ENCODE measurements at places on chromosomes 3 and 15.

DNA sequence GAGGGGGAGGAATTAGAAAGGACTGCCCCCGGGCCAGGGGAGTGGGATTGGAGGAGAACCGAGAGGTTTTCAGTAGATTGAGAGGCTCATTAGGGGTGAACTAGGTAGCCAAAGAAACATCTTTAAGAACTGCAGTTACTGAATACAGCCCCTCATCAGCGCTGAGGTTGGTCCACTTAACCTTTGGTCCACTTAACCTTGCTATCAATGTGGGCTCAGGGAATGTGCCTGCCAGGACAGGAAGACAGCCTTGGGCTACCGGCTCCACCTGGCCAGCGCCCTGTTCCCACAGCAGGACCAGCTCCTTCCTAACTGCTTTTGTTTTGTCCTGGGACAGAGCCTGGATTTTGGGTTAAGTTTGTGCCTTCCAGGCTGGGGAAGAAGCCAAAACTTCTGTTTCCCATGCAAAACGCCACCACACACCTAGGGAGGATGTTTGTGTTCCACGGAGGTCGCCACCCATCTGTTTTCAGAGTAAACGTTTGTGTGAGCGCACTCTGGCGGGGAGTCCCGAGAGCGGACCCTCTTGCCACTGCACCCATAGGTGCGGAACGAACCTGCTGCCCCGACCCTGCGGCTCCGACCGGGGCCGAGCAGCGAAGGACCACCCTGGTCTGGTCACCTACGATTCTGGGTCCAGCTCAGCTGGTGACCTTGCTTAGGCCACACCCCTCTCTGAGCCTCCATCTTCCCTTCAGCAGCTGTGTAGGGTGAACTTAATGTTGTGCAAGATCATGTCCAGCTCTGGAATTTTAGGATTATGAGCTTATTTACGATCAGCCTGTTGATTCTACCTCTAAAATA, 107.4 kb downstream of the VGLL4 start:
- no peak for DNase-seq

DNA sequence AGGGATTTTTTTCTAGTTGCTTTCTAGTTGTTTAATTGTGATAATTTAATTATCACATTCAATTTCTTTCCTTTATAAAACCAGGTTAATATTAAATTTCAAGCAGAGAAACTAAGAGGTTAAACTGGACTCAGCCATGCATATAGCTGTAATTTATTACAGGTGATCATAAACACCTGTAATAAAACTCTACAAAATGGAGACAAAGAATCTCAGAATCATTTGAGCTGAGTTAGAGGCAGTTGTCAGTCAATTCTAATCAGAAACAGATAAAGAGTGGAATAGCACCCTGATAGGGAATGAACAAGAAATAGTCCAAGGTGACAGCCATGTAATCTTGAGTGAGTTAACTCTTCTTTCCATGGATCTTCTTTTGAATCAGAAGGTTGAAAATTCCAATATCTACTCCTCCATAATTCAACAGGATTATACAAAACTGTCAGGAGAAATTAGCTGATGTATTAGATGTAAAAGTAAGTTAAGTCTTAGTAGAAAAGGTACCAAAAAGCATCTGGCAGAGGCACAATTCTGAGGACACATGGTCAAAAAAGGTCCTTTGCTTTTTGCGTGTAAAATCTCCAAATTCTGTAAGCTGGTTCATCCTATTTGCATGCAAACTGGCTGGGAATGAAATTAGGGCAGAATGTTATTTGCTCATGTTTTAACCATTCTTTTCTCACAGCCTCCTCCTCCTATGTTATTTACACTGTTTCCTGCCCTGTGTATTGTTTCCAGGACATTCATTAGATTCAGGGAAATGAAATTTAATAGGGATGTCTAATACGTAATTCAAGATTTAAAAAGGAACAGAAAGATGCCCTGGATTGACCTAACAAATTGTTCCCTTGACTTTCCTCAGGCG, 39.4 kb upstream of the B3GNT5 start:
- no peak for DNase-seq

DNA sequence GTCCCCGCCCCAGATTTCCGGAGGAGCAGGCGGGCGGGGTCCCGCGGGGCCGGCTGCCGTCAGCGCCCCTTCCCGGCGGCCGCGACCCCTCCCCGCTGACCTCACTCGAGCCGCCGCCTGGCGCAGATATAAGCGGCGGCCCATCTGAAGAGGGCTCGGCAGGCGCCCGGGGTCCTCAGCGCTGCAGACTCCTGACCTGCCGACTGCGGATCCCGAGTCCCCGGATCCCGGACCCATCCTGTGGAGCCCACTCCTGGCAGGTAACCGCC, at the start of gene TRH:
TSS of gene TRH (plus strand) at position 157 of the 269 bp plus-strand sequence. CDS start 1,097 bp downstream, outside the sequence.
- DNase-seq = no peak

- no peak for DNase-seq
These were observed 32.5 kb upstream of the TP63 start for GRCh38 chr3:189598530-189599225.

- DNase-seq = no peak
These were observed 24.9 kb downstream of the GYG1 start for GRCh38 chr3:149016242-149016641.

DNA sequence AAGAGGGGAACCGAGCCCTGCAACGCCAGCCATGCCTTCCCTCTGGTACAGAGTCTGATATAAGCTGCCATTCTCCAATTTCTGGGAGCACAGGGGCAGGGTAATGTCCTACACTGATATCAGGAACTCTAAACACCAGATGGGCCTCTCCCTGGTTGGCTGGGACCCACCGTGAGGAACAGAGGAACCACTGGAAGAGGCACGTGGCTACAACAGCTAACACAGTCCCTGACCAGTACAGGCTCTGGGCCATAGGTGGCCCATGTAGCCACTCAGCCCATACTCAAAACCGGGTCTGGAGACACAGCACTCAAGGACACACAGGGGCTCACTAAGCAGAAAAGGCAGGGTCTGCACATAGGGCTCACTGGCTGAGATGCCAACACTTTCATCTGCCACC, 13.9 kb downstream of the NUP210 start:
- DNase-seq = no peak

GRCh38 chr3:159938714-159939113, 49.9 kb upstream of the IL12A start:
- no peak for DNase-seq

DNA sequence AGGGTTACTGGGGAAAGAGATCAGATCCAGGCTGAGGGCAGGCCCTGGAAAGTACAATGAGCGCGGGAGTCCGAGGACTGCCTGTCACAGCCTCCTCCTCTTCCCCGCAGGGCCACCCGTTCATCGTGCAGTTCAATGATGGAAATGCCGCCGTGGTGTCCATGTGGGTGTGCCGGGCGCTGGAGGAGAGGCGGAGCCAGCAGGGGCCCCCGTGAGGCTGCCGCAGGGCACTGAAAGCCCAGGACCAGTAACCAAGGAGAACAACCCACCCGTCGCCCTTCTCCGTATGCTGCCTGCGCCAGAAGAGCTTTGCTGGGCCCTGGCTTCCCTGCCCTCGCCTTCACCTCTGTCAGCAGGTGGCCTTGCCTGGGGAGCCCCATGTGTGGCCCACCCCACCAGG, 18.8 kb upstream of the SKOR1 start:
- no peak for DNase-seq

GRCh38 chr3:124837730-124838186, 49.4 kb downstream of the ITGB5 start:
- no peak for DNase-seq

- no peak for DNase-seq
These were observed 109.9 kb downstream of the TLE3 start for GRCh38 chr15:69987492-69988489.

- DNase-seq = no peak
These were observed 77.8 kb upstream of the WDR72 start for GRCh38 chr15:53837263-53837662.

DNA sequence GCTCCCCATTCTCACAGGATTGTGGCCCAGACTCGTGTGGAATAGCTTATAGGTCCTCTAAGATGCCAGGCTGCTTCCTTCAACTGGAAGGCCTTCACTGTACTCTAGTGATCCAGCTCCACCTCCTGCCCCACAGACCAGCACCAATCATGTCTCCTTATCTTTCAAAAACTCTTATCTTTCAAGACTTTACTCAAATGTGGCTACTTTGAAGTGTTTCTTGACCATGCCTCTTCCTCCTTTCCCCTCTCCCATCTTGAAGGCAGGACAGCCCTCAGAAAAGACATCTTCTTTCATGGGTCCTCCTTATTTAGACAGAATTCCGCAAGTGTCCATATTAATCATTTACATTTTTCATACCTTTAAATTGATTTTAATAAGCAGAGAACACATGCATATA, 142.3 kb downstream of the CHST2 start:
- no peak for DNase-seq

- DNase-seq = no peak
These were observed 73.2 kb downstream of the CHDH start for GRCh38 chr3:53773021-53773436.

DNA sequence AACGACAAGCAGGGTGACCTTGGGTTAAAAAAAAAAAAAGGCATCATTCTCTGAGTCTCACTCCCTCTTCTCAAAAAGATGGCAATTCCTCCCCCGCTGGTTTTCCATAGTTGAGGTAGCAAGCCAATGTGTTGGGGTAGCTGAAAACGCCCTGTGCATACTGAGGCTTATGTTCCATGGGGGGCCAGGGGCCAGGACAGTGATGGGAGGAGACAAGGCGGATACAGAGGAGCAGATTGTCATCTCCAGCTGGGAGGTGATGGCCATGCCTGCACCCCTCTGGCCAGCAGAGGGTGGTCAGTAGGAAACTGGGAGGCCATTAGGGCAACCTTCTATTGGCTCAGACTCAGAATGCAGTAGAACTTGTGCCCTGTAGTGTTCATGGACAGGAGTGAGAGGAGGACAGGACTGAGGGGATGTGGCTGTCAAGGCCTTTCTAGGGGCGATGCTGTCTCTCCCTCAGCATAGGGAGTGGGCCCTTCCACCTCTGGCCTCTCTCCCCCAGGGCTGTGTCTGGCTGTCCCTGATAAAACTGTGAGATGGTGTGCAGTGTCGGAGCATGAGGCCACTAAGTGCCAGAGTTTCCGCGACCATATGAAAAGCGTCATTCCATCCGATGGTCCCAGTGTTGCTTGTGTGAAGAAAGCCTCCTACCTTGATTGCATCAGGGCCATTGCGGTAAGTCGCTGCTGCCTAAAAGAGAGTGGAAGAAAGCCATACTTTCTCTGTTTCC, 1.9 kb downstream of the TF start:
- no peak for DNase-seq

- no peak for DNase-seq
These were observed 21.1 kb downstream of the GCNT3 start for GRCh38 chr15:59632714-59633113.

DNA sequence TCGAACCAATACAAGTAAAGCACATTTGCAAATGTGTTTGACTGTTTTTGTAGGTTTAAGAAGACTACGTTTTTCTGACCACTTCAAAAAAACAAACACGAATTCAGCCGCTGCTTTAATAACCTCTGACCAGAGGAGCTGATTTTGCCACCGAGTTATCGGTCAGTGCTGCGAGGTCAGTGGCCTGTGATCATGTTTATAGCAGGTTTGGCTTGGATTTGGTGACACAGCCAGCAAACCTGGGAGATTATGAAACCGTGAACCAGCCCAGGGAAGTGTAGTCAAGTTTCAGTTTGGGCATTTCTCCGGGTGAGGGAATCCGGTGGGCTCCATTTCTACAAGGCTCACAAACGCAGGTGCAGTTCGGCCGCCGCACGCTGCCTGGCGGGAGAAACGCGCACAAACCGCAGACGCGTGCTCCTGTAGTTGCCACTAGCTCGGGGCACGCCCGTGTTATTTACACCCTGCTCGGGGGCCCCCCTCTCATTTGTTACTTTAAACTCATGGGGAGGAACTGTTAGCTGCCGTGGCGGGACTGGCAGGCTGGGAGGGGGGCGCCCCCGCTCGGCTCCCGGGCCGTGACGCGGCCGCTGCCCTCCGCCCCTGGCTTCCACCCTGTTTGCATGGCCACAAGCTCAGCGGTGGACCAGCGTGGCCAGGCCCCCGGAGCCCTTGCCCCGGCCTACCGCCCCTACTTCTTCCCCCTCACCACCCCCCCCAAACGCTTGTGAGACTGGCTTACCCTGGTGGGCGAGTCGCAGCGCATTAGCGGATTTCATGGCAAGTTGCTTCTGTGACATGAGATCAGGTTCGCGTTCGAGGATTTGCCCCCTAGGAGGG, 13.6 kb upstream of the ONECUT1 start:
- DNase-seq = no peak

- no peak for DNase-seq
These were observed 62.0 kb upstream of the LEKR1 start for GRCh38 chr3:156763931-156764720.

GRCh38 chr3:55579496-55579895, 92.4 kb upstream of the WNT5A start:
- no peak for DNase-seq
